ENCODE measurements at places on chromosomes 1 and 21.

- H3K36me3 ChIP-seq = no peaks in the 10 kb centered on the region
- H3K27ac ChIP-seq = no peak overlapping the region
- no peaks in the 10 kb centered on the region for H3K27me3 ChIP-seq
- DNase-seq = no peak
- H3K4me1 ChIP-seq = peaks cover 2% of the 10 kb centered on the region
Observed at GRCh38 chr1:232369451-232370296, 260.3 kb downstream of the SIPA1L2 start.

GRCh38 chr1:10616696-10617095, 141.9 kb downstream of the PEX14 start:
- H3K27ac ChIP-seq = no peak overlapping the region
- H3K36me3 ChIP-seq = peaks cover 2% of the 10 kb centered on the region
- no peaks in the 10 kb centered on the region for H3K4me1 ChIP-seq
- H3K4me3 ChIP-seq = no peak overlapping the region
- no peak for DNase-seq

DNA sequence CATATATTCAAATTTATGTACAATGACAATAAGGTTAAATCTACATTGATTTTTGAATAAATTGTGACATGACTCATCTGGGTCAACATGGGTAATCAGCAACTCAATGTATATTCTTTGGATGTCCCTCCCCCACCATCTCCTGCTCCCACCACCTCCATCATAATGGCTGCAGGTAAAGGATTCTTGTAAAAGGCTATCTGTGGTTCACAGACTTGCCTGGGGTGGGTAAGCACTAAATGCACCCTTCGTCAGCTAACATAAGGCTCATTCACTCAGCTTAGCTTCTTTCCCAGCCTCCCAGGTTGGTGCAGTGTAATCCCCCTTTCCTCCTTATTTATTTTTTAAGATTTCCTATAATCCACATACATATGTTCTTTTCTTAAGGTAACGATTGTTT, 355.7 kb upstream of the DPYD start:
- no peak for DNase-seq
- H3K36me3 ChIP-seq = peaks cover 12% of the 10 kb centered on the region
- peaks cover 4% of the 10 kb centered on the region for H3K4me1 ChIP-seq
- no peaks in the 10 kb centered on the region for H3K27me3 ChIP-seq
- no peak overlapping the region for H3K4me3 ChIP-seq
- no peak overlapping the region for H3K27ac ChIP-seq

GRCh38 chr1:19429611-19430010, 55.7 kb downstream of the CAPZB start:
- no peak overlapping the region for H3K4me3 ChIP-seq
- H3K4me1 ChIP-seq = peaks cover 49% of the 10 kb centered on the region
- H3K36me3 ChIP-seq = no peaks in the 10 kb centered on the region
- peak overlapping the region; percentile 63 for H3K27ac ChIP-seq
- DNase-seq = no peak

- H3K27me3 ChIP-seq = no peaks in the 10 kb centered on the region
- peaks cover 2% of the 10 kb centered on the region for H3K36me3 ChIP-seq
- H3K27ac ChIP-seq = peak overlapping the region; percentile 6
- H3K4me1 ChIP-seq = no peaks in the 10 kb centered on the region
- H3K4me3 ChIP-seq = no peak overlapping the region
Observed at GRCh38 chr1:88237058-88237457, 447.0 kb upstream of the PKN2 start.

GRCh38 chr1:17711941-17712340, 43.2 kb upstream of the ACTL8 start:
- no peak for DNase-seq
- peaks cover 16% of the 10 kb centered on the region for H3K27me3 ChIP-seq
- H3K36me3 ChIP-seq = no peaks in the 10 kb centered on the region
- H3K27ac ChIP-seq = no peak overlapping the region

GRCh38 chr1:221620437-221621384, 121.2 kb downstream of the DUSP10 start:
- peaks cover 5% of the 10 kb centered on the region for H3K4me1 ChIP-seq
- no peak overlapping the region for H3K27ac ChIP-seq
- no peaks in the 10 kb centered on the region for H3K36me3 ChIP-seq
- H3K4me3 ChIP-seq = no peak overlapping the region
- DNase-seq = no peak
- H3K27me3 ChIP-seq = no peaks in the 10 kb centered on the region

GRCh38 chr21:44819283-44820243, 1.7 kb upstream of the SUMO3 start:
- peaks cover 11% of the 10 kb centered on the region for H3K36me3 ChIP-seq
- no peak overlapping the region for H3K27ac ChIP-seq
- H3K27me3 ChIP-seq = no peaks in the 10 kb centered on the region
- H3K4me1 ChIP-seq = peaks cover 4% of the 10 kb centered on the region
- peak overlapping the region; percentile 52 for H3K4me3 ChIP-seq

- no peak overlapping the region for H3K4me3 ChIP-seq
- no peak overlapping the region for H3K27ac ChIP-seq
- peaks cover 23% of the 10 kb centered on the region for H3K4me1 ChIP-seq
- no peaks in the 10 kb centered on the region for H3K27me3 ChIP-seq
- DNase-seq = no peak
Observed at GRCh38 chr1:89589515-89589914, 43.4 kb upstream of the LRRC8C start.

- no peak for DNase-seq
- no peak overlapping the region for H3K4me3 ChIP-seq
- no peak overlapping the region for H3K27ac ChIP-seq
- no peaks in the 10 kb centered on the region for H3K4me1 ChIP-seq
- H3K27me3 ChIP-seq = no peaks in the 10 kb centered on the region
Observed at GRCh38 chr1:80640978-80641377, 1159.8 kb upstream of the ADGRL2 start.

Data from mesothelial cell of epicardium (in vitro differentiated cells).